ENCODE measurements at places on chromosomes 2 and 18.

DNA sequence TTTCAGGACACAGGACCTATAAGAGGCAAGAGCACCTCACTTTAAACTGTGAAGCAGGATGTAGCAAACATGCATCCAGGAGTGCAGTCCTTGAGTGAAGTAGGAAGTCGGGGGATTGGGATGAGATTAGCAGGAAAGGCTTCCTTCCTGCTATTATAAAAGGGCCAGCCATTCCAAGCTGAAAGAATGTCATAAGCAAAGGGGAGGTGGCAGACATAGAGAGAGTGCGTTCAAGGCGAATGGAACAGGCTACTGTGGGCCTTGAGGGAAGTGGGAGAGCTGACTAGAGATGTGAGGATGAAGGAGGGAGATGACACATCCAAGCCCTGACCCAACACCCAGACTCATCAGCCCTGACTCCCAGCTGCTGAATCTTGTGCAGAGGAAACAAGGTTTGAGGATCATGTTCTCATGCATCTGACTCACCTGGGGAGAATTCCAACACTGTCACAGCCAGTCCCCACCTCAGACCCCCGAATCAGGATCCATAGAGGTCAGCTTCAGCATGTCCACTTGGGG lies 63.9 kb downstream of the GYPC start:
- no peak for DNase-seq

GRCh38 chr2:205913668-205914067 lies 172.3 kb downstream of the INO80D start:
- DNase-seq, result no peak

DNA sequence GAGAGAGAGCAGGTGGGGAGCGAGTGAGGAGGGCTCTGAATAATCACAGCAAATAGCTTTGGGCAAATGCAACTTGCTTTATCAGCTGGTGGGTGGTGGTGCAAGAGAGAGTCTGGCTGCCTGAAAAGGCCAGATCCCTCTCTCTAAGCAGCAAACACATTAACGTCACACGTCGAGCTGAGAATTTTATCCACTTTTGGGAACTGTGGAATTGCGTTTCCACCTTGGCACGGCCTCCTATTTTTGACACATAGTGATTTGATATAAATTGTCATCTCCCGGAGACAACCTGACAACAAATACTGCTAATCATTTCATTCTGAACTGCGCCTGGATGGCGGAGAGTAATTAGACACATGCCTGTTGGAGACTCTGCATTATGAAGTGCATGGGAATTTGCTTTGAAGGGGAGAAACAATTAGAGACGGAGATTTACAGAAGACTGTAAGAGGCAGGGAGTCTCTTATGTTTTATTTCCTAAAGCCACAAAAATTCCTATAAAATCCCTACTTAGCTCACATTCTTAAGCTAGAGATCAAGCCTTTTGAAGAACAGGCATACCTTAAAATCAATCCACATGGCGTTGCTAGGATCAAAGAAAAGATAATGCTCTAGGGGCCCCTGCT lies 634.1 kb downstream of the TDRD15 start:
- no peak for DNase-seq

GRCh38 chr2:100274076-100274475 lies 48.2 kb downstream of the LONRF2 start:
- DNase-seq, result no peak

DNA sequence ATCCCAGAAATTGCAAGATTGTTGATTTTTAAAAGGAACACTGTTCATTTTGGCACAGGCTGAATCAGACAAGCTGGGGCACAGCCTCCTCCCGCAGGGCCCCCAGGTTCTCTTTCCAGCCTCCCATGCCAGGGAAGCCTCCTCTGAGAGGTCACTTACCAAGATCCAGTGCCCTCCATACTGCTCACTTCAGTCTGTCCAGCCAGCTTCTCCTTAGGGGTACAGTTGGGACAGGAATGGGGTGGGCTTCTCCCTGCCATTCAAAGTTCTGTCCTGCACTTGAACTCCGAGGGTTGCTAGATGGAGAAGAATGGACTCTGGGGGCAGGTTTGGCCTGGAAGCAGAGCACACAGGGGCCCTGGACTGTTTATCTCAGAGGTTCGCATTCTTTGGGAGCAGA lies 7.5 kb upstream of the CYP26B1 start:
- DNase-seq, result no peak
